WTC11 (cell line): ENCODE measurements at places on chromosomes 3 and 15. TPM values are rescaled to one million over a fixed set of nuclear protein-coding genes. Genes with fewer than 3 reads are reported as not detected.

- no peak for DNase-seq
Measured at GRCh38 chr15:39242345-39242744, 338.5 kb upstream of the THBS1 start.

The TEX264 gene
- 11.8 to 17.5 TPM (median 17.5 TPM) in 3 replicates for total RNA-seq

- DNase-seq: no peak
Measured at GRCh38 chr15:90540768-90541167, 11.0 kb downstream of the CRTC3 start.

- no peak for DNase-seq
Measured at GRCh38 chr3:102084006-102084405, 234.7 kb downstream of the NFKBIZ start.

DNA sequence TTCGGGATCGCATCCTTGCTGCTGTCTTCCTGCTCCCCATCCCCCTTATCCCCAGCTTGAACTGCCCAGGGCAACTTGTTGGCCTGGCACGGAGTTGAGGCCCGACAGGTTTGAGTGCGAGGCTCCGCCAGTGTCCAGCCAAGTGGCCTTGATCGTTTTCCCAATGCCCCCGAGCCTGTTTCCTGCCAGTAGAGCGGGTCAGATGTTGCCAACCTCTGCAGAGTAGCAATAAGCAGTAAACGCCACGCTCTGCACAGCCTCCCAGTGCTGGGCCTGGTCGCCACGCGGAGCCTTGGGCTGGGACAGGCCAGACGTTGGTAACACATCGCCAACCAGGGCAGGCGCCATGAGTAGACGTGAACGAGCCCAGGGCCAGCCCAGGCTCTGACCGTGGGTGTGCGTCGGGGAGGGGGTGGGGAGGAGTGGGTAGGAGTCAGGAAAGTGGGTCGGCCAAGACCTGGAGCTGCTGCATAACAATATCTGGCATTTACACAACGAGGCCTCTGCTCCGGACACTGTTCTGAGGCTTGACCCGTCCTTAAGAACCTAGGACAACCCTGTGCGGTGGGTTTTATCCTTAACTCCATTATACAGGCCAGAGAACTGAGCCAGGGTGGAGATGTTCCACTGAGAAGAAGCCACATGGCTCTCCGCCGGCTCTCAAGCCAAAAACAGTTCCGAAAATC, 444 bp upstream of the ABHD14A start:
- no peak for DNase-seq
